ENCODE measurements at places on chromosomes 2 and 18. TPM values are rescaled to one million over a fixed set of nuclear protein-coding genes. Genes with fewer than 3 reads are reported as not detected.

- peak; percentile 98 for DNase-seq
These were observed 6.3 kb downstream of the RAB12 start for GRCh38 chr18:8615397-8616027.

DNA sequence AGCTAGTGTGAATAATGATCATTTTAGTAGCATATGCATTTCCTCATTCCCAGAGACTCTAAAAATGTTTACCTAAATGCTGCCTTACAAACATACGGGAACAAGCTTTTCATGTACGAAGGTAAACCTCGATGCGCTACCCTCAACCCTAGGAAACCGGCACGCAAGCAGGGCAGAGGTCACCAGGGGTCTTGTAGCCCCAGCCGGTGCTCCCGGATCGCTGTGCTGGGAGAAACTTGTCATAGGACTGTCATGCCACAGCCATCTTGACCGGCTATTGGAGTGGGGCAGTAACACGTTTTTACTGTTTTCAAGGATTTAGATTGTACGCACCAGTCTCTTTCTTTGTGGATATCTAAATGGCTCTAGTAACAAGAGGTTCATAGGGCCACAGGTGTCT is 34.8 kb upstream of the NFATC1 start:
- DNase-seq = no peak

- no peak for DNase-seq
These were observed 43.7 kb upstream of the NEB start for GRCh38 chr2:151777935-151778334.

GRCh38 chr2:209424199-209424701 is 403 bp downstream of the MAP2 start:
- DNase-seq = peak; percentile 22

GRCh38 chr2:74174909-74175308 is 3.8 kb downstream of the MOB1A start:
- DNase-seq = no peak

DNA sequence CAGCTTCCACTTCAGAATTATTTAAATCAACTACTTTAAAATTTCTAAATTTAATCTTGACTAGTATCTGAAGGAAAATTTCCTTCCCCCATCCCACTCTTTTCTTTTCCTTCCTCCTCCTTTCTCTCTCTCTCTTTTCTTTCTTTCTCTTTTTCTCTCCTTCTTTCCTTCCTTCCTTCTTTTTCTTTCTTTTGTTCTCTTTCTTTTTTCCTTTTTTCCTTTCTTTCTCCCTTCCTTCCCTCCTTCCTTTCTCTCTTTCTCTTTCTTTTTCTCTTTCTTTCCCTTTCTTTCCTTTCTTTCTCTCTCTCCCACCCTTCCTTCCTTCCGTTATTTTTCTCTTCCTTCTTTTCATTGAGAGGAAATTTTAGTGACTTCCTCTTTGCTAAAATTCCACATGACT is 132.0 kb upstream of the CDH19 start:
- DNase-seq = no peak

- peak; percentile 80 for DNase-seq
These were observed 238.3 kb upstream of the RASGRP3 start for GRCh38 chr2:33238111-33238510.

DNA sequence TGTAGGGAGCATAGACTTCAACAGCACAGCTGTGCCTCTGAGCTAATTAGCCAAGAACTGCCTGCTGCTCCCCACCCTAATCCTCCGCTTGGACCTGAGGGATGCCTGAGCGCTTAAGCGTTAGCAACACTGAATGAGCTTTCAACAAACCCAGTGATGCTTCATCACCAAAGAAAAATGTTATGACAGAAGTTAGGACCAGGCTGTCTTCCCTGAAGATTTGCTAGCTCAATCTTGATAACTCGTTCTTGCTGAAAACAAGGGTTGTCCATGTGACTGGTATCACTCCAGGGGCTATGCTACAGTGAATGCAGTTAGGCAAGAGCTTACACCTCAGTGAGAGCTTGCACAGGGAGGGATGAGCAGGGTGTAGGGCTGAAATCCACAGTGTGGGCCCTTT is 190.7 kb upstream of the SIX2 start:
- no peak for DNase-seq

DNA sequence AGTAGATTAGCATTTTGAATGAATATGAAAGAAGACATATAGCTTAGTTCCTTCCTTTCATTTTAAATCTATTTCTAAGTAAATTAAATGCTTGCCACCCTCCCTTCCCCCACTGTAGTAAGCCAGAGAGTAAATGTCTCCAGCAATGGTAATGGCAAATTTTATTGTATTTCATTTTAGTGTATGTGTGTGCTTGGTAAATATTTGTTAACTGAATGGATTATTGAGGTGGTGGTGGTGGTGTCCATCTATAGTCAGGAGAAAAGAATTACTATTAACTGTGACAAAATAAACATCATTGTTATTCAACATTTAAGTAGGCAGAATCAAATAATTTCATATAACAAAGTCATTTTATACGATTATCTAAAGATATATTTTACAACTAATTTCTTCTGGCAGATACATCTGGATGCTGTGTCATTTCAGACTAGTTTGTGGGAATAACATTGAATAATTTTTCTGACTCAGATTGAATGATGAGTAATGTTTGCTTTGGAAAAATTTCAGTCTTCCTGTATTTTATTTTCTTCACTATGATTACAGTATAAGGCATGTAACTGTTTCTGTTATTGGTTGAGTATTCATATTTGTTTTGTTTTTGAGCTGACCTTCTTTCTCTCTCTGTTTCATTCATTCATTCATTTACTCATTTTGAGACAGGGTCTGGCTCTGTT is 18.3 kb downstream of the ASXL3 start:
- DNase-seq = no peak

- DNase-seq = no peak
These were observed 41.6 kb downstream of the INO80C start for GRCh38 chr18:35455926-35456763.

DNA sequence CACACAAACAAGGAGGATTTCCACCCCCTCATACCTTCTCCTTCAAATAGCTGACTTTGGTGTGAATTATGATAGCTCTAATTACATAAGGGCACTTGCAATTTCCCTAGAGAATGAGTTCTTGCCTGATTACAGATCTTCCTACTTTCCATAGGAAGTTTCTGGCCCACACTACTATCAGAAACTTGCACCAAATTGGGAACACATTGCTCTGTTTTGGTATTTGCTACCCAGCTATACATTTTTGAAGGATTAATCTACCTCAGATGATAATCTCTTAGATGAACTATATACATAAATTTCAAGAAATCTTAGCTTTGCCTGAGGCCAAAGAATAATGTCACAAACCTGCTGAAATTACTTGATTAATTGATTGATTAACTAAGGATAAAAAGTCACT is 4.9 kb downstream of the DCC start:
- no peak for DNase-seq

DNA sequence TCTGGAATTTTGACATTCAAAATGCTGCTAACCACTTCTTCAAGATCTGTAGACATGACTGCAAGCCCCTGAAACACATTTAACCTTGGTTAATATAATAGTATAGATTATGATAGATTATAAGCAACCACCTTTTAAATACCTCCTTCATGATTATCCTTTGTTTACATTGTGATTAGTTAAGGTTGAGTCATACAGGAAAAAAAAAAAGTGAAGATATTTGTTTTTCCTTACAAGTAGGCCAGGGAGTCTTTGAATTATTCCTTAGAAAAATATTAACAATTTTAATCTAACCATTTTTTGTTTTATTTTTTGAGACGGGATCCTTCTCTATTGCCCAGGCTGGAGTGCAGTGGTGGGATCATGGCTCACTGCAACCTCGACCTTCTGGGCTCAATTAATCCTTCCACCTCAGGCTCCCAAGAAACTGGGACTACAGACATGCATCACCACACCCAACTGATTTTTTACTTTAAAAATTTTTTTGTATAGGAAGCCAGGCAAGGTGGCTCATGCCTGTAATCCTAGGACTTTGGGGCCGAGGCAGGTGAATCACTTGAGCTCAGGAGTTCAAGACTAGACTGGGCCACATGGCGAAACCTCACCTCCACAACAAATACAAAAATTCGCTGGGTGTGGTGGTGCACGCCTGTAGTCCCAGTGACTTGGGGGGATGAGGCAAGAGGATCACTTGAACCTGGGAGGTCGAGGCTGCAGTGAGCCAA is 99.4 kb downstream of the SLC39A10 start:
- no peak for DNase-seq

DNA sequence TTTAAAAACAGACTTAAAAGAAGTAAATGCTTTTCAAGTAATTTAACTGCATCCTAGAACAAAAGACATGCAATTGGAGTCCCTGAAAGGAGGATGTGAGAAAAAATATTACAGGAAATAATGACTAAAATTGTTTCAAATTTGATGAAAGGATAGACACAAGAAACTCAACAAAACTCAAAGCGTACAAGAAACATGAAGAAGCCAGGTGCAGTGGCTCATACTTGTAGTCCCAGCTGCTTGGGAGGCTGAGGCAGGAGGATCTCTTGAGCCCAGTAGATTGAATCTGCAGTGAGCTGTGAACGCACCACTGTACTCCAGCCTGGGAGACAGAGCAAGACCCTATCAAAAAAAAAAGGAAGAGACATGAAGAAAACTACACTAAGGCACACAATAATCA is 118.1 kb upstream of the SLC39A10 start:
- no peak for DNase-seq

GRCh38 chr18:11283479-11284161 is 134.3 kb upstream of the PIEZO2 start:
- no peak for DNase-seq

- DNase-seq = no peak
These were observed 187.3 kb upstream of the ID2 start for GRCh38 chr2:8494589-8494988.

GRCh38 chr18:9787036-9787435 is 78.9 kb downstream of the RAB31 start:
- no peak for DNase-seq

- no peak for DNase-seq
These were observed 43.6 kb downstream of the SH3RF3 start for GRCh38 chr2:109172556-109173105.

GRCh38 chr18:22630980-22631379 is 213.3 kb upstream of the CTAGE1 start:
- no peak for DNase-seq

- DNase-seq = no peak
These were observed 9.5 kb downstream of the NFATC1 start for GRCh38 chr18:79405019-79405780.

GRCh38 chr2:141570474-141571131 is 560.2 kb downstream of the LRP1B start:
- DNase-seq = no peak

GRCh38 chr18:28212060-28212459 is 35.1 kb upstream of the CDH2 start:
- no peak for DNase-seq

DNA sequence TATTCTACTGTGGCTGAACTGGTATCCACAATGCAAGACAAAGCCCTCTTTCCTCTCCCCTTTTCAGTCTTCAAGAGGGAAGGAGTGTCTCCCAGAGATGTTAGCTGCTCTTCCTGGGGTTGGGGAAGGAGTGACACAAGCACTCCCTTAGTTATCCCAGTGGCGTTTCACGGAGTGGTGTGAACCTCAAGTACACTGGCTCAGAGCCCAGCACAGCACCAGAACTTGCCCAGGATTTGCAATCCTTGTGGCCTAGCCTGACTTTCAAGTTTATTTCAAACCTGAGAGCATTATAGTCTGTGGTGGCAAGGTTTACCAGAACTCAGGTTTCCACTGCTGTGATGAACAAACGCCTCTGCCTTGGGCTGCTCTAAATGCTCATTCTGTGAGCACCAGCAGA is 162.5 kb downstream of the CCDC102B start:
- DNase-seq = no peak

DNA sequence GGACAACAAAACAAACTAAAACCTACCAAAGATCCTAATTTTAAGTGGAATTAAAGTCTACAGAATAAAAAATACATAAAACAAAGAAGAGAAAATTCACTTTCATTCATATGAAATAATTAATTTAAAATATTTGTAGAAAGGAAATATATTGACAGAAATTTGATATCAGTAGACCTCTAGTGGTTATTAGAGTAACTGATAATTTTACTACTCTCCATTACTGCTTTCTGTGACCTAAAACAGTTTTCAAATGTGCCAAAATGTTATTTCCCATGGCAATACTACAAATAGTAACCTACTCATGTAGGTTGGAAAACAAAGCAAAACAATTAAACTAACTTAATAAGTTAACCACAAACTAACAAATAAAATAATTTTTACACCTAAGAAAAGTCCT is 147.1 kb downstream of the NOL4 start:
- no peak for DNase-seq

GRCh38 chr2:174577967-174578589 is 19.5 kb downstream of the WIPF1 start:
- peak; percentile 83 for DNase-seq

DNA sequence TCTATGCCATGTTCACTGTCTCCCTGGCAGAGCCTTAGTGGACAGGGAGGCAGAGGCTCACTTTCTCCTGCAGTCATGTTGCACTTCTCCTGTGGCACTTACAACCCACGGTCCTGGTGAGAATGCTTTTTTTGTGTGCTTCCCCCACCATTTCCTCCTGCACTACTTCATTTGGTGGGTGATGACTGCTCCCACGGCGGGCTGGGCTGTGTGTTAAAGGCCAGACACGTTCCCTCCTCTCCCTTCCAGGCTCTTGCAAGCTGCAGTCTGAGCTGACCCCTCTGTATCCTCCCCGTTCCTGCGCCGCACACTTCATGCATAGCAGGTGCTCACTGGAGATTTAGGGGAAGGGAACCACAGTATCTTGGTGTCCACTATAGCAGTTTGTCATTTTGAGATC is 170.5 kb downstream of the CELF4 start:
- DNase-seq = peak; percentile 42

DNA sequence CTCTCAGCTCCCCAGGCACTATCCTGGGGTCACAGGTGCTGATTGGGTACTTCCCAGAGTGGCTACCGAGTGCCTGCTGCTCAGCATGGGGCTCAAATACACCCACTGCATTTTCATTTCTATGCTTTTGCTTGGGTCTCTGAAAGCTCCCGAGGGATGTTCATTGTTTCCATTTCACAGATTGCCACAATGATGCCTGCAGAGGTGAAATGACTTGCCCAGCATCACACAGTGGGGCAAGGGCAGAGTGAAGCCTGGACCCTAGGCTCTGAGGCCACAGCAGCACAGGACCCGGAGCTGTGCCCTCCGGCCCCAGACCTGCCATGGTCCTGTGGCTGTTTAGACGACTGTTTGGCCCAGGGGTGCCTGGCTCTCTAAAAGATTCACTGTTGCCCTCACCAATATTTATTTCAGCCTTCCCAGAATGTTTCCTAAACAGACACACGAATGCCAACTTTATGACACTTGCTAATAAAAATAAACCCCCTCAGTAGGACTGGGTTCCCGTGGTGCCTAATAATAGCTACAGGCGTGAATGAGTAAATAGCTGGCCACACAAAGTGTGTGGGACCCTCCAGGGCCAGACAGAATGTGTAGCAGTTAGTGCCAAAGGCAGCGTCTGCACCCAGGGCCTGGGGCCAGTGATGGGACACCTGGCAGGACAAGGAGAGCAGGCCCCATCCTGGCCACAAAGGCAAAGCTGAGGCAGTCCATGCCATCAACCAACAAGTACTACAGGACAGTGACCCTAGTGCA is 11.5 kb upstream of the ST8SIA5 start:
- no peak for DNase-seq

- no peak for DNase-seq
These were observed 23.8 kb upstream of the CABYR start for GRCh38 chr18:24114924-24115549.

Gene TRIB2
- 79.6 TPM for total RNA-seq

Gene PSMA8
- not detected for total RNA-seq

Gene ESPNL
- total RNA-seq = 9.8 TPM

Gene RTN4
- 355 TPM for total RNA-seq

Gene VWA3B
- 0.59 TPM for total RNA-seq

Gene ADI1
- 51.3 TPM for total RNA-seq

Gene RAB27B
- total RNA-seq = 99.0 TPM

Data from osteoblast (primary cell).